ENCODE measurements at places on chromosomes 6 and 20.
A peak's percentile ranks its signal among the peaks of the same experiment; 100 is the strongest.

GRCh38 chr6:19668710-19669109 is 168.5 kb upstream of the ID4 start:
- no peak for DNase-seq

GRCh38 chr6:156583083-156583482 is 194.1 kb upstream of the ARID1B start:
- DNase-seq: no peak

DNA sequence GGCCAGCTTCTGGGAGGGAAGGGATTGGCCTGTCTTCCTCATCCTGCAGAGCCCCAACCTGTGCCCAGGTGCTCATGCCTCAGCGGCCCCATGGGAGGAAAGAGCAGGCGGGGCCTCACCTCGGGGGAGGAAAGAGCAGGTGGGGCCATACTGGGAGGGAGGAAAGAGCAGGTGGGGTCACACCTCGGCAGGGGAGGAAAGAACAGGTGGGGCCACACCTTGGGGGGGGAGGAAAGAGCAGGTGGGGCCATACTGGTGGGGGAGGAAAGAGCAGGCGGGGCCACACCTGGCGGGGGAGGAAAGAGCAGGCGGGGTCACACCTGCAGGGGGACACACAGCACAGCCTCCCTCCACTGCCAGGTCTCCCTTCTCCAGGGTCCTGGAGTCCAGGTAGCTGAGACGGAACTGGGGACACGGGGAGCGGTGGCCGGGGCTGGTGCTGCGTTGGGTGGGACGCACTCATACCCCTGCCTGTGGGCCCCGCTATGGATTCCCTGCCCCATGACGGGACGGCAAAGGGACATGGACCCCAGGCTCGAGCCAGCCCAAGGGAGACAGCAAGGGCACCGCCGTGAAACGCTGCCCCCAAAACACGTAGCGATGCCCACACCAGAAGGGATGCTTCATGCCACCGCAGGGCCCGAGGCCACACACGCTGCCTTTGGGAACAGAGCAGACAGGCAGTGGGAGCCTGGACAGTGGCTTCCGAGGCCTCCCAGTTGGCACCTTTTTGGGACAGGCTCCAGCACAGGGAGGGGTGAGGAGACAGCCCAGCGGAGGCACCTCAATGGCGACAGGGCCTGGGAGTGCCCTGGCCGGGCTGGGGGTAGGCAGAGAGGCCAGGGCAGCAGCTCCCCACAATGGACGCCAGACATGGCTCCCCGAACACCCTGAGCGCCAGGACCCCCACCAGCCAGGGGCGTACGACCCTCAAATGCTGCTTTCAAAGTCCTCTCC is 43.3 kb upstream of the CHRNA4 start:
- DNase-seq: no peak

GRCh38 chr6:18577491-18577890 is 190.3 kb downstream of the RNF144B start:
- DNase-seq: no peak

DNA sequence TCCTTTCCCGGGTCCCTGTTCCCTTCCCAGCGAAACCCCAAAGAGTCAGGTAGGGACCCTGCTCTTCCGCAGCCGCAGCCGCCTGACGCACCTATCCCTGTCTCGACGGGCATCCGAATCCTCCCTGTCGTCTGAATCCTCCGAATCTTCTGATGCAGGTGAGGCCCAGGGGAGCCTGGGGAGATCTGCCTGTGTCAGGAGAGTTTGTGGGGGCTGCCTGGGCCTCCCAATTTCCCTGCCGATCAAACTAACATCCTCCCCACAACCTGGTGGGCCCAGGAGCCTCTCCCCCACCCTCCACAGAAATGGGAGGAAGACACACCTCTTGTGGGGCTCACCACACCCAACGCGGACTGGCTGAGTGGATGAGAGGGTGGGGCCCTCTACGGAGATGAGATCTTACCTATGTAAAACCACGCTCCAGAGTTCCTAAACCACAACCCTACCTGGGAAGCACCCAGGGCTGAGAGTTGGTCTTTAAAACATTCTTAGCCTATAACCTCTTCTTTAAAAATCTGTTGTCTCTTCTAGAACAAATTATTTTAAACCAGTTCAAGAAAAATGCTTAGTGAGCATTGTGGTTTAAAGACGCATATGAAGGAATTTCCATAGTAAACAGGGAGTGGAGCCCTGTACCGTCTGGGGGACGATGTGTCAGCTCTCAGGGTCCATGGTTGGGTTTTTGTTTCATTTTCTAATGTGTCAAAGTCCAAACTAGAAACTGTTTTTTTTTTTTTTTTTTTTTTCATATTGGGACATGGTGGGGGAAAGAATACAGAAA is 1.7 kb downstream of the CDC25B start:
- DNase-seq: peak; percentile 64

DNA sequence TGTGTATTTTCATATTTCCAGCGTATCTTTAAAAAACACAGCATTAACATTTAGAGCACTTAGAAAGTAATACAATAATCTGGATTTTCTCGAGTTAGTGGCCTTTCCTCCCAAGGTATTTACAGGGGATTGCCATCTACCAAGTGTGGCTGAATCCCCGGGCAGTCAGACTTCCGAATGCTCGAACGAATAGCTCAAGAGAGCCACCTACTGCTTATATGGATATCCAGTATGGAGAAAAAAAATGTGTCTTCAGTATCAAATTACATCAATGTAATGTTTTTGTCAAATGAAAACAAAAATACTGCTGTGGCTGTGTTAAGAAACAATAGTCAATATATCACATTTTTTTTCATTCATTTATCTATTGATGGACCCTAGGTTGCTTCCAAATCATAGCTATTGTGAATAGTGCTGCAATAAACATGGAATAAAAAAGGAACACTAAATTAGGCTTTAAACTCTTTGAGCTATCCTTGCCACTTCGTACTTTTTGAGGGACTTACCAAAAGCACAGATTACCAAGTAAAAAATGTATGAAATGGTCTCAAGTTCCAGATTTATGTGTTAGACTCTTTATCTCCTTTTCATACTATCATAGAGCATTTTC is 654.5 kb upstream of the PTCHD4 start:
- no peak for DNase-seq

DNA sequence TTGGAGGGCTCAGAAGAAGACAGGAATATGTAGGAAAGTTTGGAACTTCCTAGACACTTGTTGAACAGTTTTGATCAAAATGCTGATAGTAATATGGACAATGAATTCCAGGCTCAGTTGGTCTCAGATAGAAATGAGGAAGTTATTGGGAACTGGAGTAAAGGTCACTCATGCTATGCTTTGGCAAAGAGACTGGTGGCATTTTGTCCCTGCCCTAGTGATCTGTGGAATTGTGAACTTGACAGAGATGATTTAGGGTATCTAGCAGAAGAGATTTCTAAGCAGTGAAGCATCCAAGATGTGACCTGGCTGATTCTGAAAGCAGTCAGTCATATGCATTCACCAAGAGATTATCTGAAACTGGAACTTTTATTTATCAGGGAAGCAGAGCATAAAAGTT is 45.1 kb downstream of the FRK start:
- no peak for DNase-seq

DNA sequence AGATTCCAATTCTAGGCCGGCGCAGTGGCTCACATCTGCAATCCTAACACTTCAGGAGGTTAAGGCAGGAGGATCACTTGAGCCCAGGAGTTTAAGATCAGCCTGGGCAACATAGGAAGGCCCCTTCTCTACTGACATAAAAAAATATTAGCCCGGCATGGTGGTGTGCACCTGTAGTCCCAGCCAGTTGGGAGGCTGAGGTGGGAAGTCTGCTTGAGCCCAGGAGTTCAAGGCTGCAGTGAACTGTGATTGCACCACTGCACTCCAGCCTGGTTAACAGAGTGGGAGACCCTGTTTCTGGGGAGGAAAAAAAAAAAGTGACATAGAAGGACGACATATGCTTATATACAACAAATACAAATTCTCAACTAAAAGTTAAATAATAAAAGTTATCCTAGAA is 30.9 kb downstream of the B4GALT5 start:
- DNase-seq: no peak

DNA sequence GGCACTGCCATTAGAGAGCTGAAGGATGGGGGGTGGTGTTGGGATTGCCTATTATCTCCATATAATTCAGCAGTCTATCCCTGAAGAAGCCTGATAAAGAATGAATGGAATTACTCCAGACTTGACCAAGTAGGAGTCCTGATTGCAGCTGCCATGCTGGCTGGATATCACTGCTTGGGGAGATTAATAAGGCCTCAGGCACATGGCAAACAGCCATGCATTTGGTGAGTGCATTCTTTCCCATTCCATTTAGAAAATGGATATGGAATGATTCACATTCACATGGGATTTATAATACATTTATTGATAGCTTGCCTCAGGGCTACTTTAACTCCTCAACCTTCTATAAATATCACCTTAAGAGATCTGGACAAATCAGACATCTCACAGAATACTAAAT is 49.6 kb upstream of the HLA-A start:
- DNase-seq: no peak

All from activated CD4-positive, alpha-beta T cell treated with anti-CD3 and anti-CD28 coated beads for 48 hours (primary cell).